ENCODE measurements at places on chromosomes 13 and 19.

- DNase-seq = no peak
Observed at GRCh38 chr13:110129539-110130186, 177.3 kb downstream of the COL4A1 start.

GRCh38 chr13:30882996-30883766 is 22.9 kb upstream of the MEDAG start:
- no peak for DNase-seq

DNA sequence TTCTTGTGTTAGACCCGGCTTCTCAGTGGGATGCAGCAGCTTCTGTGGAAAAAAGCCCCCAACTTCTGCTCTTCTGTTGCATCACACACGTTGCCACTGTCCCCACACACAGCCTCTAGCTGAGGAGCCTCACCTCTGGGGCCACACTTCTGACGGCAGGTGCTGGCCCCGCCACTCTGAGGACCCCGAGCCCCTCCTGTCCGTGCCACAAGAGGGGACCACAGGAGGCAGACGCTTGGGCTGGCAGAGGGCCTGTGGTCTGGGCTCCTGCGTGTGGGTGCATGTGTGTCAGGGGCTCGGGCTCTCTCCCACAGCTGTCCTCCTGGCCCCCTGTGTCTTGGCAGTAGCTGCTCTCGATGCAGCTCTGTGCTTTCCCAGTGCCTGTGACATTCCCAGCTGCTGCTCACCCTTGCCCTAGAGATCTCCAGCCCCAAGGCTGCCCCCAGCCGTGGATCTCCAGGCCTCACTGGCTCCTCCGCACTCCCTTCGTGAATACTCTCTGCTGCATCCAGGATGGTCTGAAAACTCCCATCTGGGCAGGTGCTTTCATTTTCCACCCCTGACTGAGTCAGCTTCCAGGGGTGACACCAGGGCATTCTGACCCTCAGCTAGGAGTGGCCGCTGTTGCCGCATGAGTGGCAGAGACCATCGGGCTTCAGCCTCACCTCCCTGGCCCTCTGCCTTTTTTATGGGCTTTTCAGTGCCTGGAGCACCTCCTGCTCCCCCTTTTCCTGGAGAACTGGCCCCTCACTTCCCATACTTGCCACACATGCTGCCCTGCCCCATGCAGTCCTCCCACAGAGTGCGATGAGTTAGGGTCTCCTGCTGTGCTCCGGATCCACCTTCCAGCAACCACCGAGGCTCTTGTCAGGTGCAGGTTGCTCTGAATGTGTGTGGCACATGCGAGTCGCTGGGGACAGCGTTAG is 13.7 kb downstream of the MAU2 start:
- DNase-seq = no peak

DNA sequence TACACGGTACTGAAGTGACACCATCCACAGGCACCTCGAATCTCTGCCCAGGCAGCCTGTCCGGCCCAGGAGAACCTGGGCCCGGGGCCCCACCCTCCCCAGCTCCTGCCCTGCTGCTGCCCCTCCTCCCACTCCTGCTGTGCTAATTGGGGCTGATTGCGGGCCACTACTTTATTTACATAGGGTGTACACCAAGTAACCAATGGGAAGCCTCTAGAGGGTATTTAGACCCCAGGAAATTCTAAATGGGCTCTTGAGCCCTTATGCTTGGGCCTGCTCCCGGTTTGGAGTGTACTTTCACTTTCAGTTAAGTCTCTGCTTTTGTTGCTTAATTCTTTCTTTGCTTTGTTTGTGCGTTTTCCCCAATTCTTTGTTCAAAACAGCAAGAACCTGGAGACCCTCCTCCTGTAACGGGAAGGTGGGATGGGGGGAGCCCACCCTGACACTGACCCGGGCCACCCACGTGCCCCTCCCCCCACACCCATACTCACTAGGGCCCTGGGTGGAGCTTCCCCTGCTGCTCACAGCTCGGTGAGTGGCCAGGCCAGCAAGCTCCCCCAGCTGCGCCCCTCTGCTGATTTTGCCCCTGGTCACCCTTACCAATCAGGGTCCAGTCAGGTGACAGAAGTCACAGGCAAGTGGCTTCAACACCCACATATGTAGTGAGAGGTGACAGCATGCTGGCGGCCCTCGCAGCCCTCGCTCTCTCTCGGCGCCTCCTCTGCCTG is 9.4 kb downstream of the SCGB2B2 start:
- DNase-seq = no peak

- DNase-seq = no peak
Observed at GRCh38 chr13:44352671-44353070, 21.0 kb upstream of the SERP2 start.

- no peak for DNase-seq
Observed at GRCh38 chr13:106432636-106433035, 102.8 kb downstream of the EFNB2 start.

DNA sequence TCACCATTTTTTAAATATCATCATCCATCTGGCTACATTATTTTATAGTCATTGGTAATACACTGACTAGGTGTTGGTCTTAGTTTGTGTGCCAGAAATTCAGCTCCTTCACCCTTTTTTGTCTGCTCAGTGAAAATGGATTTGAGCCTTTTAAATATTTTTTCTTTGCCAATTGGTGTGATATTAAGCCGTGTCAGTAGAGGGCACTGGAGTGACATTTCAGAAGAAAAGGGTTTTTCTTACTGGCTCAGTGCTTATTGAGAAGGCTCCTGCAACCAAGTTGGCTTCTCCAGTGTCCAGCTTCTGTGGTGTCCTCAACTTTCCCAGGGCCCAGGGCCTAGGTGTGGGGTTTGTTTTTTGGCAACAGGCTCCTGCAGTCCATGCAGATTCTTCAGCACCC is 546.6 kb downstream of the DACH1 start:
- DNase-seq = peak; percentile 63

DNA sequence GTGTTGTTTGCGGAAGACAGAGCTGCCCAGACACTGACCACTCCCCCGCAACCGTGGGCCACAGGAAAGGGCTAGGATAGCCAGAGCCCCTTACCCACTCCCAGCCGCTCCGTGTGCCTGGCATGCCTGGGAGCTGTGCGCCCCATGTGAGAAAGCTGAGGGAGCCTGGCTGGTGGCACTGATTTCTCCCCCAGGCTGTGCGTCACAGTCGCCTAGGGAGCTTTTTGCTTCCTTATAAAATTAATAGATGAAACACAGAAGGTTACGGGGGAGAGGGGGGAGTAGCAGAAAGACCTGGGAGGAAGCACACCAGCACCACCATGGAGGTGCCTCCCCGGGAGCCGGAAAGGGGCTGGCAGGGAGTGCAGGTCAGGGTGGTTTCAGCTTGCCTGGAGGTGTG is 24.7 kb downstream of the DPF1 start:
- DNase-seq = no peak

DNA sequence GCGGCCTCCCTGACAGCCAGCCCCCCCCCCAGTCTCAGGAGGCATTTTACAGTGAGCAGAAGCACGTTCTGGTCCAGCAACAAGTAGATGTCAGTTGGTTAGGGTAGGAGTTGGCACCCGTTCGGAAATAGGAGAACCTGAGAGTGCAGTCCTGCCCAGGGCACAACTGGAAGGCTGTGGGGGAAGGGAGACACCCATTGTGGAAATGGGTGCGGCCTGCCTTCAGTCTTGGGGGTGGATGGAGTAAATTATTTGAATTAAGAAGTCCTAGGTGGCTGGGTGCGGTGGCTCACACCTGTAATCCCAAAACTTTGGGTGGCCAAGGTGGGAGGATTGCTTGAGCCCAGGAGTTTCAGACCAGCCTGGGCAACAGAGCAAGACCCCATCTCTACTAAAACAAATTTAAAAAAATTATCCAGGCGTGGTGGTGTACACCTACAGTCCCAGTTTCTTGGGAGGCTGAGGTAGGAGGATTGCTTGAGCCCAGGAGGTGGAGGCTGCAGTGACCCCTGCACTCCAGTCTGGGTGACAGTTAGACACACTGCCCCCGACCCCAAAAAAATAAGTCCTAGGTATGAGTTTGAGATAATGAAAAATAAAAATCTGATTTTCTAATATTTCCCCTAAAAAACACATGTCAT is 1.2 kb downstream of the CIRBP start:
- DNase-seq = no peak

- no peak for DNase-seq
Observed at GRCh38 chr13:113862931-113863523, 849 bp downstream of the GAS6 start.

DNA sequence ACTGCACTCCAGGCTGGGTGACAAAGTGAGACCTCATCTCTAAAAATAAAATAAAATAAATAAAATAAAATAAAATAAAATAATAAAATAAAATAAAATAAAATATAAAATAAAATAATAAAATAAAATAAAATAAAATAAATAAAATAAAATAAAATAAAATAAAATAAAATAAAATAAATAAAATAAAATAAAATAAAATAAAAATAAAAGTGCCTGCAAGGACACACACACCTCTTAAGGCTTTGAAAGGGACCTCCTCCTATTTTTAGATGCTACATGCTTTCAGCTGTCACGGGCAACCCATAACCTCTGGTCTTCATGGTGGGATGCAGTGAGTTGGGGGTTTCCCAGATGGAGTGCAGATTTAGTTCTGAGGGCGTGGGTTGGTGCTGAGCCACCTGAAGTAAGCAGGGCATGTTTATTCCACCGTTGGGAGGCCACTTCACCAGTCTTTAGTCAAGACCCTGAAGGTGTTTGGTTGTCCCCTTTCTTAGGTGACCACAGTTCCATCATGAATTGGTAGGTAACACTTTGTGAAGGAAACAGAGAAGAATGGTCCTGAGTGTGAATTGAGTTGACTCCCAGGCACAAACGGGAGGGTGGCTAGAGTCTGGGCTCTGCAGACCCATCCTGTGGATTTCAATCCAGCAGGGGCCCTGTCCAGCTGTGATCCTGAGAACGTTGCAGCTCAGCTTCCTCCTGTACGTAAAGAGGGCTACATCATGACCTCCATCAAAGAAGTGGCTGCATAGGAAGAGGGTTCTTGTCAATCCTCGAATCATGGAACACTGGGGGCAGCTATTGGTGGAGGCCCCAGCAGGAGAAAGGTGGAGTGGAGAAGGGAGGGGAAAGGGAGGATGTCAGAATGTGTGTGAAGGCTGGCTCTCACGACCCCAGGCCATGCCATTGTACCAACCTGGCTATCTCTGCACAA is 234.2 kb downstream of the ZNF536 start:
- DNase-seq = no peak

DNA sequence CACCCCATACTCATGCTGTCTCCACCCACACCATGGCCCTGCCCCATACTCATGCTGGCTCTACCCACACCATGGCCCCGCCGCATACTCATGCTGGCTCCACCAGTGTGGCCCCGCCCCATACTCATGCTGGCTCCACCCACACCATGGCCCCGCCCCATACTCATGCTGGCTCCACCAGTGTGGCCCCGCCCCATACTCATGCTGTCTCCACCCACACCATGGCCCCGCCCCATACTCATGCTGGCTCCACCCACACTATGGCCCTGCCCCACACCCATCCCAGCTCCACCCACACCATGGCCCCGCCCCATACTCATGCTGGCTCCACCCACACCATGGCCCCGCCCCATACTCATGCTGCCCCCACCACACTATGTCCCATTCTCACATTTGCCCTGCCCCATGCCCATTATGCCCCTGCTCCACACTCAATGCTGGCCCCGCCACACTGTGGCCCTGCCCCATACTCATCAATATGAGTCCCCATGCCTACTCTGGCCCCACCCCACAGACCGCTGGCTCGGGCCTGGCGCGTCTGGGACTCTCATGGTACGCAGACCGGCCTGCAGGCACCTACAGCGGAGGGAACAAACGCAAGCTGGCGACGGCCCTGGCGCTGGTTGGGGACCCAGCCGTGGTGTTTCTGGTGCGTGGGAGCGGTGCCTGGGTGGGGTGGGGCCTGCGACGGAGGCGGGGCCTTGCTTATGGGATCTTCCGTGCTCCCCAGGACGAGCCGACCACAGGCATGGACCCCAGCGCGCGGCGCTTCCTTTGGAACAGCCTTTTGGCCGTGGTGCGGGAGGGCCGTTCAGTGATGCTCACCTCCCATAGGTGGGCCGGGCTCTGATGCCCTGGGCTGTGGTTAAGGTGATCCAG is 3.7 kb upstream of the ARHGAP45 start:
- peak; percentile 24 for DNase-seq

GRCh38 chr13:50888362-50888761 is 21.2 kb upstream of the RNASEH2B start:
- no peak for DNase-seq

DNA sequence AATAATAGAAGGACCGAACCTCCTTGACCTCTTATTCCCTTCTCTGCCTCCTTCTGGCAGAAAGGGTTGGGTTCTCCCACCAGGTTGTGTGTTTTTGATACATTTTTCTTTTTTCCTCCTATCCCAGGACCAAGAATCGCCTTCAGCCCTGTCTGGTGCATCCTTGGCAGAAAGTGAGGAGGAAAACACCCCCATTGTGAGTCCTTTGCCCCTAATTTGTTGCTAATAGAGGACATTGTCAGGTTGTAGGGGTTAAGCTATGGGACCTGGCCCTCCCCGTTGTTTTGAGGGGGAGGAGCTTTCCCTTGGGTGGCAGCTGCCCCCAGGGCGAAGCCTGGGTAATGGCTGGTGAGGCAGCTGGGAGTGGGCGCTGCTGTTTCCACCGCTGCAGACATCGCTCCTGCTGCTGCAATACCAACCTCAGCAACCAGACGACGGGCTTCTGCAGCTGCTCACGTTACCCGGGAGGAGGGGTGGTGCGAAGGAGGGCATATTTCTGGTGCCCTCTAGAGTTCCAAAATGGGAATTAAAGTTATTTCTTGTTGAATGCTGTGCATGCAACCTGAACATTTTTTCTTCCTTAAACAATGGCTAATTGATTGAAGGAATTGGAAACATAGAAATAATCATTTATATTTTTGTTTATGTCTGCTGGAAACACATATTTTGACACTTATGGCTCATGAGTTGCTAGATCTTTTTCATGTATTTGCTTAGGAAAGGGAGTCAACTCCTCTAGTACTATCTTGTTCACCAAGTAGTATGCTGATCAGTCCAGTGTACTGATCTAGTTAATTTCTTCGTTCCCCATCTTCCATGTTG is 1.5 kb downstream of the ZMYM2 start:
- DNase-seq = peak; percentile 95

GRCh38 chr13:100235311-100235901 is 146.5 kb downstream of the PCCA start:
- peak; percentile 75 for DNase-seq

- no peak for DNase-seq
Observed at GRCh38 chr19:46159418-46160232, 11.6 kb downstream of the IGFL2 start.

- DNase-seq = no peak
Observed at GRCh38 chr19:3340340-3340739, 26.0 kb upstream of the NFIC start.
